ENCODE measurements at places on chromosomes 7 and 10.

DNA sequence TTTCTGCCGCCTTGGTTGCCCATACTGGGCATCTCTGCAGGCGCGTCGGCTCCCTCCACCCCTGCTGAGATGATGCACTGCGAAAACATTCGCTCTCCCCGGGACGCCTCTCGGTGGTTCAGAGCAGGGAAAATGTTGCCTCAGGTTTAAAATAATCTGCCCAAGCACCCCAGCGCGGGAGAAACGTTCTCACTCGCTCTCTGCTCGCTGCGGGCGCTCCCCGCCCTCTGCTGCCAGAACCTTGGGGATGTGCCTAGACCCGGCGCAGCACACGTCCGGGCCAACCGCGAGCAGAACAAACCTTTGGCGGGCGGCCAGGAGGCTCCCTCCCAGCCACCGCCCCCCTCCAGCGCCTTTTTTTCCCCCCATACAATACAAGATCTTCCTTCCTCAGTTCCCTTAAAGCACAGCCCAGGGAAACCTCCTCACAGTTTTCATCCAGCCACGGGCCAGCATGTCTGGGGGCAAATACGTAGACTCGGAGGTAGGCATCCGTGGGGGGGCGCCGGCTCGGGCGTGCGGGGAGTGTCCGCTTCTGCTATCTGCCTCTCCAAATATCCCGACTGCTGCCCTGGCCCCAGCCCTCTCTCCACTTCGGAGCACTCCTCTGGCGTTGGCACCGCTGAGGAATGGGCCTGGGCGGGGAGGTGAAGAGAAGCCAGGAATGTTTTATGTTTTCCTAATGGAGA is at the start of gene CAV1:
Gene CAV1 (plus strand): TSS at position 428 of the 689 bp plus-strand sequence. CDS start 27 bp downstream, at position 455.
- no peak for DNase-seq

GRCh38 chr7:104621321-104621720 is 292.9 kb downstream of the LHFPL3 start:
- DNase-seq, result no peak

- no peak for DNase-seq
Observed at GRCh38 chr7:47510192-47510591, 71.7 kb downstream of the TNS3 start.

- DNase-seq, result no peak
Observed at GRCh38 chr7:155488483-155489127, 30.7 kb downstream of the EN2 start.

- no peak for DNase-seq
Observed at GRCh38 chr7:105769901-105770628, 106.3 kb downstream of the ATXN7L1 start.

DNA sequence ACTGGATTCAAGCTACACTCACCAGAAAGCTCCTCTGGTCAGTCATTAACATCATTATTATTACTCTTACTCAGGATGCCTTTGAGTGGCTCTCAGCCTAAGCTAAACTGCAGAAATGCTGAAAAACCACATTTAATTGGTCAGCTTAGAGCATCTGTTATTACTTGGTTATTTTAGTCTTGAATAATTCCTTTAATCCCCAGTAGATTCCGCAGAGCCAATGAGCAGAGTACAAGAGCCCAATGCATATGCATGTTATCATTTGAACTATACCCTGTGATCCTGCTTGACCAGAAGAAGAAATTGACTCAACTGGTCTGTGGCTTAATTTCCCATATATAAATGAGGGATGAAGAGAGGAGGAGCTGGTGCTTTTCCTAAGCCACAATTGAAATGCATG is 417.6 kb upstream of the C7orf33 start:
- DNase-seq, result no peak

- DNase-seq, result no peak
Observed at GRCh38 chr7:114419441-114420272, 5.0 kb downstream of the FOXP2 start.

DNA sequence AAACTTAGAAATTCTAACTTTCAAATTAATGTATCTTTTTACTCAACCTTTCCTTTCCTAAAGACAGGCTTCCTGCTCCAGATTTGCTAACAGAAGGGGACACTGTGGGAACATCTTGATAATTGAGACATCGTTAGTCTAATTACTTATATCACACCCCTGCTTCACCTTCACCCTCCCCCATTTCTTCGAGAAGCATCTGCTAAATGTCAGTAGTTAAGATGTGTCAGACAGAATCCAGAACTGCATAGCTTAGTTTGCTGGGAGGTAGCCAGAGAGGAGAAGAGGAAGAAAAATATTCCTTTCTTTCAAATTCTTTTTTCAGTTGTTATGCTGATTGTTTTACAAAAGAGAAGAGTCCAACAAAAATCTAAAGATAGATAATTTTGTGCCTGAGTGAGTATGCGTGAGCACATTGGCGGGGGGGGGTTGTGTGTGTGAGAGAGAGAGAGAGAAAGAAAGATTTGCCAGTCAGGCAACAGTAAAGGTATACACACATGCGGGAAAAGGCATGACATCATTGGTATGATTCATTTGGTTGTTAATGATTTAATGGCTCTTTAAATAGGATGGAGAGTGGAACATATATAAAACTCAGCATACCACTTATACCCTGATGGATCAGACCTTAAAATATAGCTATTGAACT is 192.4 kb downstream of the PTN start:
- no peak for DNase-seq

All from GM12864 (cell line).